ENCODE measurements at places on chromosomes 1 and 21. TPM values are rescaled to one million over a fixed set of nuclear protein-coding genes. Genes with fewer than 3 reads are reported as not detected.

TDRKH gene
- total RNA-seq = 13.4 TPM

HSD3B2 gene
- total RNA-seq = not detected

ATP8B2 gene
- 0.07 TPM for total RNA-seq

EFNA1 gene
- total RNA-seq = 35.7 TPM

LGR6 gene
- 5.6 TPM for total RNA-seq

SYT14 gene
- total RNA-seq = 1.4 TPM

CA6 gene
- not detected for total RNA-seq

UBE2U gene
- total RNA-seq = not detected

OR2M4 gene
- total RNA-seq = not detected

TNFRSF1B gene
- total RNA-seq = 3.3 TPM

AK5 gene
- 1.2 TPM for total RNA-seq

FMOD gene
- not detected for total RNA-seq

OR2T35 gene
- not detected for total RNA-seq

SIK1 gene
- 28.5 TPM for total RNA-seq

KCNN3 gene
- 0.33 TPM for total RNA-seq
